ENCODE measurements at places on chromosomes 16 and 17.

- no peak for DNase-seq
Observed at GRCh38 chr16:26727848-26728247, 338.9 kb upstream of the C16orf82 start.

GRCh38 chr16:85625485-85626117 lies 12.5 kb downstream of the GSE1 start:
- DNase-seq = no peak

DNA sequence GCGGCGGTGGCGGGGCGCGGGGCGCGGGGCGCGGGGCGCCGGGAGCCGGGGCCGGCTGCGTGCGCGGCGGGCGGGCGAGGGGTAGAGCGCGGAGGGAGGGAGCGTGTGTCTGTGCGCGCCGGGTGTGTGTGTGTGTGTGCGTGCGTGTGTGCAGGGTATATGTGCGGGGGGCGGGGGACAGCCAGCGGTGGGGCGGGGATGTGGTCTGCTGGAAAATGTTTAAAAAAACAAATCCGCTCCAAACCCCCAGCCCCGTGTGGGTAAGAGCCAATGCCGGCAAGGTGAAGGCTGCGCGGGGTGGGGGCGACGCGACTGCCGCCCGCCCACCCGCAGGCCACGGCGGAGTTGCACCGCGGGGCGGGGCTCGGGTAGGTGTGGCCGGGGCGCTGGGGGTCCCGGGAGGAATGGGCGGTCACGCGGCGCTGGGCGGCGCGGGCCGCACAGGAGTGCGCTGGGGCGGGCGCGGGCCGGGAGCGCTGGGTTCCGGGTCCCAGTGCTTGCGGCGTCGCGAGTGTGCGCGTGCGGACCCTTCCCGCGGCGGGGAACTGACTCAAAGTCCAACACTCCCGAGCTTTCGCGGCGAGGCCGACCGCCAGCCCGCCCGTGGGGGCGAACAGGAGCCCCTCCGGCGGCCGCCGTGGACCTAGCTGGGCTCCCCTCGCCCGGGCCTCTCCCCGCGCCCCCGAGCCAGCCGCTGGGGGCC lies at the start of gene CYGB:
Gene CYGB (minus strand): TSS at position 132 of the 703 bp plus-strand sequence. CDS start 167 bp downstream, outside the sequence.
- DNase-seq = no peak

GRCh38 chr17:1919201-1919600 lies 89.4 kb downstream of the RPA1 start:
- DNase-seq = no peak

DNA sequence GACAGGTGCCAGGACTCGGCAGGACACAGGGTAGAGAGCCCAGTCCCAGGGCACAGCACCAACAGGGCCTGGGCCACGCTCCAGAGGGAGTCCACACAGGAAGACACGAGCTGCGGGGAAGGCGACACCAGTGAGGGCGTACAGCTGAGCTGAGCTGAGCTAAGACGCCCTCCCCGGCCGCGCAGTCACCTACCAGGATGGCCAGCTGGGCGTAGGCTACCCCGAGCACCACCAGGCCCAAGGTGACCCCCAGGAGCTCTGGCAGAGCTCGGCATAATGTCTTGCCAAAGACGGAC lies 42.6 kb downstream of the TSC2 start:
- DNase-seq = no peak

GRCh38 chr17:77160091-77160874 lies 19.5 kb downstream of the SEC14L1 start:
- no peak for DNase-seq

DNA sequence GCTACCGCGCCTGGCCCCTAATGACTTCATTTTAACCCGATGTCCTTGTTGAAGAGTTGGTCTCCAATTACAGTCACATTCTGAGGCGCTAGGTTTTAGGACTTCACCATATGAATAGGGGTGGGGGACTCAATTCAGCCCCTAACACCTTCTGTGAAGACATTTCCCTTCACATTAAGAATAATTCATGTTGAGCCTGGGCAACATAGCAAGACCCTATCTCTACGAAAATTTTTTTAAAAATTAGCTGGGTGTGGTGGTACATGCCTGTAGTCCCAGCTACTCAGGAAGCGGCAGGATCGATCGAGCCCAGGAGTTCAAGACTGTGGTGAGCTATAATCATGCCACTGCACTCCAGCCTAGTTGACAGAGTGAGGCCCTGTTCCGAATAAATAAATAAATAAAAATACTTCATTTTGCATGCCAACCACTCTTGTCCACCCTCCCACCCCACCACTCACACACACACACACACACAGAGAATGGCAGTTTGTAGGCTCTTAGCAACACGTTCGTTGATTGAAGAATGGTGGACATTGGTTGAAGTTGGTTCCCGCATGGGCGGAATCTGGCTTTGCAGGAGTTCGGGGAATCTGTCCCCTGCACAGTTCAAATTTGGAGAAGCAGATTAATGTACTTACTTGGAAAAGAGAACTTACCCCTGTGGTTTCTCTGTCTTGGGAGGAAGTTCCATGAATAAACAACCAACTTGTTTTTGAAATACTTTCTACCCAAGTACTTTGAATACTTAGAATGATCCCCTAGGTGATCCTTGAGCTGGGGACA lies 27.8 kb upstream of the TVP23A start:
- DNase-seq = no peak

- DNase-seq = no peak
Observed at GRCh38 chr17:19287651-19288050, 50.5 kb downstream of the EPN2 start.

DNA sequence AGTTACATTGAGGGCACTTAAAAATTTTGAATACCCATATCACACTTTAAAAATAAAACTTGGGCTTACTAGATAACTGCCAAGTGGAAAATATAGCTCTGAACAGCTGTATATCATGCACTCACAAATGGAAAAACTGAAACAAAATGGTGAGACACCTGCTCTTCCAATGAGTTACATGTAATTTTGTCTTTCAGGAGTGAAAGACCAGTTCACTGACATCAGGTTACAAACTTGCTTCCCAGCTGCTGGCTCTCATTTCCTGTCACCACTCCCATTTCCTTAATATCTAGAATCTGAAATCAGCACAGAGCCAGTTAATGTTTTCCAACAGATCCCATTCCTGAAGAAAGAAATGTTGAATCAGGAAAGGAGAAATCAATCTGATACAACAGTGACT lies 10.8 kb downstream of the CSNK2A2 start:
- DNase-seq = no peak

DNA sequence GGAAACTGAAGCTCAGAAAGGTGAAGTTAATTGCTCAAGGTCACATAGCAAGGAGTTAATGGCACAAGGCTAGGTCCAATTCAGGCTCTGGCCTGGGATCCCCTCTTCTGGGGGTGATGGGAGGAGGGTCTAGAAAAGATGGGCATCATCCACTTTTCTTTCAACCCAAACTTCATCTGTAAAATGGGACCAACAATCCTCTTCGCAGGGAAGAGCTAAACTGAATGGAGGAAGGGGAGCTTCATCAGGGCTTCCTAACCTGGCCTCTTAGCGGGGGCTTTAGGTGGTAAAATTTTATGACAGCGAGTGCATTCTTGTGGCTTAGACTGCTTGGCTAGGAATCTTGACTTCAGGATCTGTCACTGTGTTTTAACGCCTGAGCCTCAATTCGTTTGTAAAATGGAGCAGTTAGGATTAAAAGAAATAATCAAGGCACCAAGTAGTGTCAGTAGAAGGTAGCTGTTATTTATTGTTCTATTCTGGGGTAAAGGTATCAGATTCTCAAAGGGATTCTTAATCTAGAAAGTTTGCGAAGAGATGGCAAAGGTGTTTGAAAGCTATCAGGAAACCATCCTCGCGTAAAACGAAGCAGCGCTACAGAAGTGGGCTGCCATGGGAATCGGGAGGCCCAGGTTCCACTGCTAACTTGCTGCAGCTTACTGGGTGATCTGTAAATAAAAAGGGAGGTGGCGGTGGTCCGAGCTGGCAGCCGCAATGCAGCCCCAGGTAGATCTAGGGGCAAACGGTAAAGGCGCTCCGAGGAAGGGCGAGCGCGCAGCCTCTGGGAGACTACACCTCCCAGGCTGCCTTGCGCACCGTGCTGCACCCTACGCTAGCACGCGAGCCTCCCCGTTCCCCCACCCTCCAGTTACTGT lies 1.5 kb upstream of the SRCAP start:
- no peak for DNase-seq

DNA sequence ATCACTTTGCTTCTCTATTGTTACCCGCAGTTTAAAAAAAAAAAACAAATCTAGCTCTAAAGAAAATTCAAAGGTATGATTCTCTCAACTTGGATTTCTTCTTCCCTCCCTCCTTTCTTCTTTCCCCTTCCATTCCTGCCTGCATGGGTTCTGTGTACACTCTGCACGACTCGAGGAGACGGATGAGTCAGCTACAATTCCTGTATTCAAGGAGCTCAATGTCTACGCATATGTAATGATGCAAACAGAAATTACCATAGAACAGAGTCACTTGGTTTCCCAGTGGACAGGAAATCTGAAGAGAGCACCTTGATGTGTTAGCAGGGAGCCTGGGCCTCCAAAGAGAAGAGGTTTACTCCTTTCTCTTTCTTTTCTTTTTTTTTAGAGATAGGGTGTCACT lies 92.3 kb downstream of the VPS53 start:
- DNase-seq = no peak

Measured in vagina (tissue), 2 donors.